ENCODE measurements at places on chromosomes 2 and 18. TPM values are rescaled to one million over a fixed set of nuclear protein-coding genes. Genes with fewer than 3 reads are reported as not detected.

The LHCGR gene
- total RNA-seq = not detected

The LRRTM4 gene
- total RNA-seq = not detected

The DNAH7 gene
- total RNA-seq = 0.12 TPM

The DLX1 gene
- not detected for total RNA-seq

The LYG1 gene
- 0.20 TPM for total RNA-seq

The CABYR gene
- total RNA-seq = 1.4 TPM

The PLB1 gene
- 1.6 TPM for total RNA-seq

The ACKR3 gene
- 6.3 TPM for total RNA-seq

The CDH7 gene
- not detected for total RNA-seq

The ALK gene
- 0.04 TPM for total RNA-seq

The LAMA3 gene
- 40.1 TPM for total RNA-seq

The COL4A4 gene
- 0.24 TPM for total RNA-seq

Measured in esophagus mucosa (tissue), 1 donor.